ENCODE measurements at places on chromosomes 11 and 22.

DNA sequence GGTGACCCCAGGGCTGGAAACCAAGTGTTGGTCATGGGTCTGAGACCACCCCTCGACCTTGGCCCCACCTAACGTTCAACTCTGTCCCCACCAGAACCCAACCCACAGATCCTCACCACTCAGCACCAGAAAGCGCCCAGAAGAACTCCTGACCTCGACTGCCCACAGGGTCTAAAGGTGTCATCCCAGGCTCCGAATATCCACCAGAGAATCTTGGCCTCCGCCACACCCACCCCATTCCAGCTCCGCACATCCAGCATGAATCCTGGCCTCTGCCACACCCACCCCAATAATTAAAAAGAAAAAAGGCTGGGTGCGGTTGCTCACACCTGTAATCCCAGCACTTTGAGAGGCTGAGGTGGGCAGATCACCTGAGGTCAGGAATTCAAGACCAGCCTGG lies 1.3 kb downstream of the CERK start:
- DNase-seq: no peak

- DNase-seq: no peak
These were observed 97.2 kb downstream of the PIWIL4 start for GRCh38 chr11:94664346-94664745.

- peak; percentile 23 for DNase-seq
These were observed 18.4 kb upstream of the CABP7 start for GRCh38 chr22:29701155-29701999.

GRCh38 chr11:20102397-20102796 lies 57.9 kb downstream of the DBX1 start:
- no peak for DNase-seq

DNA sequence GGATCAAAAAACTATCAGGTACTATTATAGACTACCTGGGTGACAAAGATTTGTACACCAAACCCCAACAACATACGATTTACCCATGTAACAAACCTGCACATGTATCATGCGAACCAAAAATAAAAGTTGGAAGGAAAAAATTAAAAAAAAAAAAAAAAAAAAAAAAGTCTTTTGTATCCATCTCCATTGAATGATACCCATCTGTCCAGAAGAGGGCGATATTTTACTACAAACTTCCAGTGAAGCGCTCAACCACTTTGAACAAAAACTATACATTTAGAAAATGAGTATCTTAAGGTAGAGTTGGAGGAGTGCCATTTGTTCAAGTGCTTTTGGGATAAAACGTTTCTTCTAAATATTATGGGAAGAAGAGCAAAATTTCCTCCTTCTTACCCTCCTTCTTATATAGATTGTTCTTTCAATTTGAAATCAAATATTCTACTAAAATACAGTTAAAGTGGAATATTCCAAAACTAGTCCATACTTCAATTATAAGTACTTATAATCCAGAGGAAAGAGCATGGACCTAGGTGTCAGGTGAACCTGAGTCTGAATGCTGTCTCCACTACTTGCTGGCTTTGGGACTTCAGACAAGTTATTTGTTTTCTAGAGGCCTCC lies 23.3 kb downstream of the ARL14EP start:
- DNase-seq: no peak

GRCh38 chr22:38953577-38954413 lies 3.6 kb upstream of the APOBEC3A start:
- DNase-seq: no peak

Data from astrocyte (in vitro differentiated cells and primary cell).